ENCODE measurements at places on chromosomes 2 and 18.

DNA sequence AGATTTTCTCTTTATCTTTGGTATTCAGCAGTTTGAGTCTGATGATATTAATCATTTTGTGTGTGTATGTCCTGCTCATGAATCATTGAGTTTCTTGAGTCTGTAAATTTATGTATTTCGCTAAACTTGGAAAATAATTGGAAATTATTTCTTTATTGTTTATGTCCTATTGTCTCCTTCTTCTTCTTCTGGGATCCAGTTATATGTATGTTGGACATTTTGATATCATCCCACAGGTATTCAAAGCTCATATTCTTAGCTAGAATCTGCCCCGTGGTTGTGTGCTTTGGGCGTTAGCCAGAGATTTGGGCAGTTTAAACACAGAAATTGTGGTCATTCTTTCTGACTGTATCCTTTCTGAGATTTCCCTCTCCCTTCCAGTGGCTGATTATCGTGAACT, 243.0 kb upstream of the SPRED2 start:
- no peak for DNase-seq

DNA sequence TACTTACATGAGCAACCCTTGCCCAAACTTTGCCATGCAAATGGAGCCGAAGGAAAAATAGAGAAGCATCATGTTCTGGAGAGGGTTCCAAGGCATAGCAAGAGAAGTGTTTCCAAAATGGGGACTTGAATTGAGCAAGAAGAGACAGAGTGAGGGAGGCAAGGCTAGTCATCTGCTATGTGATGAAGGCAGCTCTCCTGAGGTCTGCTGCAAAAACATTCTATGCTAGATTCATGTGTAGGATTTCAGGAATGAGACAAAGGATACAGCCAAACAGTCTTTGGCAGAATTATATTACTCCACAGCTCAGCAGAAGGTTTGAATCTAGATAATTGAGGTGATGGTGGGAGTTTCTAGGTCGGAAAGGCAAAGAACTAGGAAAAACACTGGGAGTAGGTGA, 24.1 kb upstream of the MRPL19 start:
- DNase-seq: no peak

DNA sequence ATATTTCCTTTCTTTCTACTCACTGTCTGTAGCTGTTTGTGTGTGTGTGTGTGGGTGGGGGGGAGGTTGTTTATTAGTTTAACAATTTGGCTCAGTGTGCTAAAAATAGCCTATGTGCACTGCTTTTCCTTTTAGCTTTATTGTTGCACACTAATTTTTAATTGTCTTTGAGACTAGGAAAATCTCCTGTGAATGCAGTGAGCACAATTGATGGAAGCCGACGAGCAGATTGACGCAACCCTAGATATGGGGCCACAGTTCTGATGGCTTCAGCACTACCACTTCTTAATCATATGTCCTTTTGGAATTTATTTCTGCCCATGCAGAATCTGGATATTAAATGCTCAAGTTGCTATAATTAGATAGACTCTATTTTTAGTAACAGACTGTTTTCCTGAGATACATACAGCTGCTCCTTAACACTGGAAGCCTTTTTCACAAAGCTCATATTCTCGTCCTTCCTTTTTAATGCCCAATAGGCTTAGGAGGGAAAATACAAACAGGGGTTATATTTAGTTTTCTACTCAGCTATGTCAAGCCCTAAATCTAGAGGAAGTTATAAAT, 109.1 kb downstream of the IRS1 start:
- no peak for DNase-seq

- peak; percentile 46 for DNase-seq
Measured at GRCh38 chr2:217573571-217573970, 429.2 kb downstream of the TNS1 start.

GRCh38 chr2:142946941-142947340, 69.5 kb downstream of the KYNU start:
- DNase-seq: no peak

DNA sequence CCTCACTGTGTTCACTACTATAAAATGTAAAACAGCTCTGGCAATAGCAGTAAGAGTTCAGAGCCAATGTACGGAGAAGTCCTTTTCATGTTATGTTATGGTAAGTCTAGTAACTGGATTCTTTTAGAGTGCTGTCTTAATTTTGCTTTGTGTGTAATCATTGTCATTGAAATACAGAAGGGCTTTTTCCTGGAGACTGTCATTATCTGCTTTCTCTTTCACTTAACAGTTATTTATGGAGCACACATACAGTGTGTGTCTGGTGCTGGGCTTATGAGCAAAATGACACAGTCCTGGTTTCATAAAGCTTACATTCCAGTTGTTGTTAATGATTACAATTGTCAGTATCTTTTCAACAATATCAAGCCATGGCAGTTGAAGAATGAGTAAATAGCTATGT, 95.5 kb downstream of the CCDC102B start:
- no peak for DNase-seq

DNA sequence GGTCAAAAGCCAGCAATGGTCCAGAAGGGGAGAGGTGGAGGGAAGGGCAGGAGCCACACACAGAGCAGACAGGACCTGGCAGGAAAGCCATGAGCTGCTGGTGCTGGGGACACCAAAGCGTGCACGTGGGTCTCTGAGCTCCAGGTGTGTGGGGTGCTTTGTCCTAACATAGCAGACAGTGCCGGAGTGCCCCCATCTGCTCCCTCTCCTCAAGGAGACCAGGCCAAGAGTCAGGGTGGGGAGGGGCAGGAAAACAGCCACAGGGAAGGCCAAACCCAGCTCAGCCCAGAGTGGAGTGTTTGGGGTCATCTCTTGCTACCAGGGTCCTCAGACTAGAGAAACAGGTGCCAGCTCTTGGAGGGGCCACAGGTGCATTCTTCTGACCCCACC, 4.2 kb upstream of the GPC1 start:
- DNase-seq: no peak

DNA sequence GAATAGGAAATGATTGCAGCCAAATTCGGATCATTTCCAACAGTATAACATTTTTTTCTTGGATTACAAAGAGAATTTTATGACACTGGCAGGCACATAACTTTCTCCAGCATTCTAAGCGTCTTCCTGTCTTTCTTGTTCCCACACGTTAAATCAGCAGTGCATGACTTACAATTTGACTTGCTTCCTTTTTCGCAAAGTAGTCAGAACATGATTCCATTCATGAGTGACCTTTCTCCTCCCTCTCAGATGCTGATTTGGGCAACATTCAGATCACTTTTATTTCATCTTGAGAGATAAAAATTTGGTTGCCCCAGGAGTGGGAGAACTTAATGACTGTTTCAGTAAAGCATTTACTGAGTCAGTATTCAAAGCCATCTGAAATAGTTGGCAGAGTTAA, 858.7 kb upstream of the ACVR2A start:
- no peak for DNase-seq

GRCh38 chr2:107428781-107429180, 397.9 kb upstream of the RGPD4 start:
- no peak for DNase-seq

GRCh38 chr2:171879865-171880264, 14.2 kb downstream of the SLC25A12 start:
- no peak for DNase-seq

DNA sequence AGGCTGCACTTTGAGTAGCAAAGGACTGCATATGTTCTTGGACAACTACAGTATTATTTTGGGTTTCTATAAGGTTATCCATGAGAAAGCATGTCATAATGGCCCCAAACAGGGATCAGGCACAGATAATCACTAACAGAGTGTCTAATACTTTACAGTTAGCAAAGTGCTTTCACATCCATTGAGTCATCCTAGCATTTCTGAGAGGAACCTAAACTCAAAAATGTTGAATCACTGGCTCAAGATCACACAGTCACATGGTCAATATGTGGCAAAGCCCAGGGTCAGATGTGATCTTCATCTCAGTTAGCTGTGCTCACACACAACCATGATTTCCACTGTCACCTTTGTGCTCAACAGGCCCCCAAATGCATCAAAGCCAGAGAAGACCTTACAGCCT, 156.1 kb upstream of the VRK2 start:
- no peak for DNase-seq

- DNase-seq: peak; percentile 69
Measured at GRCh38 chr2:73979686-73980085, 5.0 kb upstream of the TET3 start.

DNA sequence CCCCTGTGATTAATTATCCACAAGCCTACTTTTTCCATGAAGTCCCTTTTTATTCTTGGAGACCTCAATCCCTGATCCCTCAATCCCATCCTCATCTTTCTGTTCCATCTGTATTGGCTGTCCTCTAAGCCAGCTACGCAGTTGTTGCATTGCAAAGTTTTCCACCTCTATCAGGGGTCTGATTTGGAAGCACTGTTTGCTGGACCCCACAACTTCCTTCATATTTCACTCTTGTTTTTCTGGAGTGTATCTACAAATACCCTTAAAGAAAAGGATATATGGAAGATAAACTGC, 22.4 kb downstream of the FN1 start:
- DNase-seq: no peak

GRCh38 chr2:150690870-150691269, 203.4 kb upstream of the RND3 start:
- DNase-seq: no peak

GRCh38 chr2:111966241-111966640, 67.8 kb downstream of the MERTK start:
- no peak for DNase-seq

DNA sequence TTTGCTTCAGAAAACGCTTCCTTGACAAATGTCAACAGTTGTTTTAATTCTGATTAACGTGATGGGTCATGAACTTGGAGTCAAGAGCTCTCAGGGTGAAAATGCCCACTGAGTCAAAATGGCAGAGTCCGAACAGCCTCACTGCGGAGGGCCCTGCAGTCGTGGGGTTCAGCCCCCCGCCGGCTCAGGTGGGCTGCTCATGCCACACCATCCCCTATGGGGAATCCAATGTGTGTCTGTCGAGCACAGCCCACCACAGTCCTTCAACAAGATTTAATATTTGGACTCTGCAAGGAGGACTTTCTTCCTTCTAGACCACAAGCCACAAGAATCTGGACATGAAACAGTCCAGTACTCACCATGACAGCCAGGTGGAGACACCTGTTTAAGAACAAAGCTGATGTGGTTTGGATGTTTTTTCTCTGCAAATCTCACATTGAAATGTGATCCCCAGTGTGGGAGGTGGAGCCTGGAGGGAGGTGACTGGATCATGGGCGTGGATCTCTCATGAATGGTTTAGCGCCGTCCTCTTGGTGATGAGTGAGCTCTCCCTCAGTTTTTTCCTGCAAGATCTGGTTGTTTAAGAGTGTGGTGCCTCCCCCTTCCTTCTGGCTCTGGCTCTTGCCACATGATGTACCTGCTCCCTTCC, 201.0 kb downstream of the NDUFA10 start:
- DNase-seq: no peak

DNA sequence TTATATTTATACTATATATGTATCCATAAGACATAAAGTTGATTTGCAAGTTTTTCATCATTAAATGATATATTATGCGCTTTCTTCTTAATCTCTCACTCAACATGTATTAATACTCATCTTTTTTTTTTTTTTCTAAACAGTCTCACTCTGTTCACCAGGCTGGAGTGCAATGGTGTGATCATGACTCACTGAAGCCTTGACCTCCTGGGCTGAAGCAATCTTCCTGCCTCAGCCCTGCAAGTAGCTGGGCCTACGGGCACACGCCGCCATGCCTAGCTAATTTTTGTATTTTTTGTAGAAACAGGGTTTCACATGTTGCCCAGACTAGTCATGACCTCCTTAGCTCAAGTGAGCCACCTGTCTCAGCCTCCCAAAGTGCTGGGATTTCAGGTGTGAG, 51.4 kb upstream of the MAP4K3 start:
- DNase-seq: no peak

GRCh38 chr2:96407041-96407918, 71.7 kb downstream of the NCAPH start:
- DNase-seq: peak; percentile 9

DNA sequence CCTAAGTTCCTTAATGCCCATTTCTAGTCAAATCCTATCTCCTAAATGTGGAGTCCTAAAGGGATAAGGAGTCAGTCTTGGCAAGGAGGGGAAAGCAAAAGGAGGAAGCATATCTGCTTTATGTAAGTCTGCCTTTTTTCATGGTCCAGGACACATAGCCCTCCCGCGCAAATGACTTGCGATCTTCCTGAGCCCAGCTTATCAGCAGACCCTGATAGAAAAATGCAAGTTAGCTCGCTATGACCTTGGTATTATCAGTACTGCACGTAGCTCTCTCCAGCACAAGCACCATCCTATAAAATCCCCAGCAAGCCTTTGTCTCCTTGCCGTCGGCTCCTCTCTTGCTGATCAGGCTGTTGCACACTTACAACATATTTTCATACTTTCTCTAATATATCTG, 281.4 kb upstream of the KCNH7 start:
- no peak for DNase-seq

GRCh38 chr2:201830666-201831065, 24.3 kb downstream of the CDK15 start:
- no peak for DNase-seq

DNA sequence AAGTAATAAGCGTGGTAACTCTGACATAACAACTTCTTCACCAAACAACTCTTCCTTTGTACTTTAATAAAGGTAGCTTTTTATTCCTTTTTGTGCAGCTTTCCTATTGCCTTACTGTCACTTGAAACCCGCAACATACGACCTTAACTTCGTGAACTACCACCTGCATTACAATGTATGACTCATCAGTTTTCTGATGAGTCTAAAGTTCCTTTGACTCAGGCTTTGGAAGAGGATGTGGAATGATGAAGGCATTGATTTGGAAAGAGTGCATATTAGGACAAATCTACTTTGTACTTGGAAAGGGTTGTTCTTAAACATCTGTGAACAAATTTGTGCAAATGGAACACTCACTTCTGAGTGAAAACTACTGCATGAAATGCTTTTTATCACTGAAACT, 1012.1 kb downstream of the TMEM182 start:
- no peak for DNase-seq

- DNase-seq: no peak
Measured at GRCh38 chr18:10100196-10100595, 186.4 kb downstream of the VAPA start.

GRCh38 chr2:234191819-234192407, 141.4 kb downstream of the SPP2 start:
- no peak for DNase-seq

GRCh38 chr2:201349601-201350000, 7.5 kb downstream of the FLACC1 start:
- no peak for DNase-seq

GRCh38 chr2:224869601-224870233, 153.6 kb upstream of the CCDC195 start:
- peak; percentile 66 for DNase-seq

DNA sequence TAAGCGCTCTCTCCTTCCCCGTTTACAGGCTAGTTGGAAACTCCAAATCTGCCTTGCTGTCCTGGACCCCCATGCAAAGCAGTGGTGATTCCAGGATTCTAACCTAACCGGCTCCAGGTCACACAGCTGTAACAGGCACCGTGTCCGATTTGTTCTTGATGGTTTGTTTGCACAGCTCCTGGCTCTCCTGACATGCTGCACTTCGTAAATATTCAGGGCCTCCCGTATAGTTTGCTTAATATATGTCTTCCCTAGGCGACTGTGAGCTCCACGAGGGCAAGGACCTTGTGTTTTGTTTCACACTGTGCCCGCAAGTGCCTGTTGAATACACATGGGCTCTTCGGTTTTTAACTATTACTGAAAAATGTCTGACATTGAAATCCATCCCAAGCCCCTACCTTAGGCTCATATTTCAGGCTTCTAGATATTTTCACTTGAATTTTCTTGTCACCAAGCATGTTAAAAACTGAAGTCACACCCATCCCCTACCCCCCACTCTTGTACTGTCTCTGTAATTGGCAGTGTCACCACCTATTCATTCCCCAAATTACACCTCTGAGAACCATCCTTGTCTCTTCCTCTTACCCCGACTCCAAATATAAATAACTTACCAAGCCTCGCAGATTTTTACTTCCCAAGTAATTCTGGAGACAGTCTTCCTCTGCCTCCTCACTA, 1.0 kb upstream of the PUM2 start:
- DNase-seq: no peak

- no peak for DNase-seq
Measured at GRCh38 chr2:72096181-72096580, 51.5 kb downstream of the CYP26B1 start.
